Aorta (tissue), 5 donors: ENCODE measurements at places on chromosomes 3 and 15. TPM values are rescaled to one million over a fixed set of nuclear protein-coding genes. Genes with fewer than 3 reads are reported as not detected.
A peak's percentile ranks its signal among the peaks of the same experiment; 100 is the strongest.

MST1R gene
- total RNA-seq: 2.7 TPM

DNA sequence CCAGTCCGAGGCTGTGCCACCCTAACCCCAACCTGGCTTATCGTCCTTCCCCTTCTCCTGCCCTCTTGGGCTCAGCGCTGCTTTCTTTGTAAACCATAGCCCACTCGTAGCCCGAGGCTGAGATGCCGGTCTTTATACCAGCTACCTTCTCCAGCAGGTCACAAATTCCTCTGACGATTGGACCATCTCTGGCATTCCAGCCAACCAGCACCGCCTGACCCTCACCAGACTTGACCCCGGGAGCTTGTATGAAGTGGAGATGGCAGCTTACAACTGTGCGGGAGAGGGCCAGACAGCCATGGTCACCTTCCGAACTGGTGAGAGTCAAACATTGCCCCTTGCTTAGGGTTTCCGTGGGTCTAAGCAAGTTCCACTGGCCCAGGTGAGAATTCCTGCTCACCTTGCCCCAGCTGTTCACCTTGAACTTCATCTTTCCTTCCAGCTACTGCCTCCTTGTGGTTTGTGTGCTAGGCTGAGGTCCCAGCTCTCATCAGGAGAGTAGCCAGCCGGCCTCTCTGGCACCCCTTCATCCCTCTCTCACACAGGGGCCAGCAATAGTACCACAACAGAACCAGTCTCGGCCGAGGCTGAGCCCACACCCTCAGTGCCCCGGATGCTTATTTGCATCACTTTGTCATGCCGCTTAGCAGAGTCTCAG lies 66.7 kb downstream of the BOC start:
- DNase-seq: no peak

LYZL4 gene
- total RNA-seq: not detected

- DNase-seq: no peak
Measured at GRCh38 chr3:159458010-159458409, 530.6 kb upstream of the IL12A start.

CALML4 gene
- 8.3 TPM for total RNA-seq

DNA sequence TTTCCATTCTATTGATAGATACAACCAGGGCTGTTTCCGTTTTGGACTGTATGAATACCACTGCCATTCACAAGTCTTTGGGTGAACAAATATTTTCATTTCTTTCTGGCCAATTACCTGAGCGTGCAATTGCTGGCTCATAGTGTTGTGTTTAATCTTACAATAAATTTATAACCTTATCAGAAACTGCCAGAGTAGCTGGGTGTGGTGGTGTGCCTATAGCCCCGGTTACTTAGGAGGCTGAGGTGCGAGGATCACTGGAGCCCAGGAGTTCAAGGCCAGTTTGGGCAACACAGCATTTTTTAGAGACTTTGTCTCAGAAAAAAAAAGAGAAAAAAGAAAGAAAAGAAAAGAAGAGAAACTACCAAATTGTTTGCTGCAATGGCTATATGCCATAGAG lies 5.4 kb upstream of the SLC6A6 start:
- DNase-seq: no peak

DNA sequence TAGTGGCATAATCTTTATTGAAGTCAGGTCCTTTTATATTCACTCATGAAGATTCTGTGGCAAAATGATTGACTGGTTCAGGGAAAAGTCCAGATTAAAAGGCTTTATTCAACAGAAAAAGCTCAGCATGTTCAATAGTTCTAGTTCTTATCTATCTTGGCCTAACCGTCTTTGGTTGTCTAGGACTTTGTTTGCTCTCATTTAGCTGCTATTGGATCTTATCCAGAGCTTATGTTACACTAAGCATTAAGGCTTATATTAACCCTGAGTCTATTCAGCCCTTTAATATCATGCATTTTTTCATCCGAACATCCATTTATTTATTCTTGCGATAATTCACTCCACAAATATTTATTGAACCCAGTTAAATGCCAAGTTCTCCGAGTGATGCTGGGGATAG lies 601.0 kb upstream of the SGO1 start:
- DNase-seq: no peak

MEGF11 gene
- total RNA-seq: not detected

DNA sequence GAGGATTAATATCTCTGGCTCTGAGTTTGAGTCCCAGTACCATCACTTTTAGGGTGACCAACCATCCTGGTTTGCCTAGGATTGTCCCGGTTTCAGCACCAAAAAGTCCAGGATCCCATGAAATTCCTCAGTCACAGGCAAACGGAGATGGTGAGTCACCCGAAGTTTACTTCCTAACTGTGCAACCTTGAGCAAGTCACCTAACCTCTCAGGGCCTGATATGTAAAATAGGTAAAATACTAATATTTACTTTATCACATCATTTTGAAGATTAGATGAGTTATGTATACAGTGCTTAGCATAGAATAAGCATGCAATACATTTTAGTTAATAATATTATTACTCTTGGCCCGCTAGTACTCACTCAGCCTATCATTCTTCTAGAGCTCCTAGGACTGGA lies 91.1 kb upstream of the KCNMB2 start:
- DNase-seq: no peak

DNA sequence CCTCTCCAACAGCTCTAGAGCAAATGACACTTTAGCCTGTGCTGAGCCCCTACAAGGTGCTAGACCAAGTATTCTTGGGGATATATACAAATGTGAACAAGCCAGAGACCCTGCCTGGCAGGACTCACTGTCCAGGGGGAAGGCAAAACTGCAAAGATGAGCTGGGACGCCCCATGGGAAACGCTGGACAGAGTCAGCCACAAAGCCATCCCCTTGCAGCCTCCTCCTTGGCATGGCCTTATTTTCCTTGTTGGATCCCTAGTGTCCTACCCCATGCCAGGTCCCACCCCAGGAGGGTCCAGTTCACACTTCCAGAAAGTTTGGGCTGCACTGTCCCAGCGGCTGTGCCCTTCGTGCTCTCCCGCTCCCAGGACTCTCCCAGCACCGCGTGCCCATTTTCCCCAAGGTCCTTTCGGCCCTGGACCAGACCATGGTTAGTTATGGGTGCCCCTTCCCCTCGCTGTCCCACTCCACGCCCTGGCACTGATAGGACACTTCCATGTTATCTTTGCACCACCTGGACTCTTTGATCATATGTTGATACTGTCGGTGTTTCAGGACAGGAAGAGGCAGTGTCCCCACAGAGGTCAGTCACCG lies 5.8 kb upstream of the NRROS start:
- no peak for DNase-seq

DNA sequence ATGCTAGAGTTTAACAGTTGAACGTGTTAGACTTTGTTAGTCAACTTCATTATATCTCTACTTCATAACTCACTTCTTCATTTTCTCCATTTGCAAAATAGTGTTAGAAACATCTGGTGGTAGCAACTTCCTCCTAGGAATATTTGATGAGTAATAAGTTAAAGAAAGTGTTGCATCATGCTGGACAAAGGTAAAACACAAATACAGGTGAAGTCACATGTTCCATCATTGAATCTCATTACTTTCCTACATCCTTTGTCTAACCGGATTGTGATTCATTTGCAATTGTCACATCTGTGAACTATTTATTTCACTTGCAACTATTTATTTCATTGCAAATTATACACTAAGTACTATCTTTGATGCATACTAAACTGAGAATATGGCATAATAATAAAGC lies 186.5 kb downstream of the TUSC7 start:
- no peak for DNase-seq

- no peak for DNase-seq
Measured at GRCh38 chr15:52772766-52773165, 17.4 kb downstream of the ONECUT1 start.

- DNase-seq: no peak
Measured at GRCh38 chr3:64467255-64467944, 220.4 kb downstream of the ADAMTS9 start.

KLHL40 gene
- total RNA-seq: not detected

PRR20G gene
- total RNA-seq: not detected

LMAN1L gene
- 0.30 TPM for total RNA-seq

GRCh38 chr15:88580532-88580931 lies 34.1 kb upstream of the DET1 start:
- DNase-seq: no peak

DNA sequence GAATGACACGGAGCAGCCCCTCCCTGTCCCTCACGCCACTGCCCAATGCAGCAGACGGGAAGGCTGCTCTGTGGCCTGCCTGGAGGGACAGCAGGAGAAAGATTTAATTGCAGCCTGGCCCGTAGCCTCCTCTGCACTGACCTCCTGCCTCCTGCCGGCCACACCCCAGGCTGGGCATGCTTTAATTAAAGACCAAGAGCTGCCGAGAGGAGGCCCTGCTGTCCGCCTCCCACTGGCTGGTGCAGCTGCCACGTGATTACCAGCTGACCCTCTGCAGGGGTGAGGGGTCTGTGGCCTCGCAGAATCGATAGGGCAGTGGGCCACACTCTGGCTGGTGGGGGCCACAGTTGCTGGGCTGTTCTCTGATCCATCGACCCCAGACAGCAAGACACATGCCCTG lies 100.2 kb upstream of the PRR23E start:
- no peak for DNase-seq

DNA sequence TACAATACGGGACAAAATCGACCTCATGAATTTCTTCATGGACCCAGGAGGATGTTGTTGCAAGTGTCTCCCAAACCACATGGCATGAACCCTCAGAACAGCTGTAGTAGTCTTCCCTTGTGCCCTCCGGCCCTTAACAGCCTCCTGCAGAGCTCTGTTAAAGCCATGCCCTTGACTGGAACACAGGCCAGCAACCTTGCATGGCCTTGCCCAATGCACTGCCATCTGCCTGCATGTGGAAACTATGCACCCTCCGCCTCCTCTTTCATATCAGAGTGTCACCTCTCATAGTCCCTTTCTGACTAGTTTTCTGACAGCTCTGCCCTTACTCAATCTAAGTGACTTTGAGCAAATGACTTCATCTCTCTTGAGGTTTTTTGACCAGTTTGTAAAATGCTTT lies 39.4 kb upstream of the TRIM71 start:
- no peak for DNase-seq

GRCh38 chr3:129593595-129594339 lies 12.7 kb downstream of the PLXND1 start:
- peak; percentile 84 for DNase-seq

DNA sequence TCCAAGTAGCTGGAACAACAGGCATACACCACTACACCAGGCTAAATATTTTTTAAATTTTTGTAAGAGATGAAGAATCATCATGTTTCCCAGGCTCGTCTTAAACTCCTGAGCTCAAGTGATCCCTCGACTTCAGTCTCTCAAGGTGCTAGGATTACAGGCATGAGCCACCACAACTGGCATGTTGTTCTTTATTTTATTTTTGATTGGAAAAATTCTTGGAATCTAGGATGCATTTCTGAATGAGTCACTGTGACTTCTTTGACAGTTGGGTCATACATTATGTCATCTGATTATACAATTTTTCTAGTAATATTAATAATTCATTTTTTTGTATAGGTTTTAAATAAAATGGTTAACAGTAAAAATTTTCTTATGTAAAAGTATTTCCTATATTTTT lies 870.2 kb downstream of the SI start:
- no peak for DNase-seq

GRCh38 chr3:171122861-171123260 lies 96.3 kb upstream of the SLC2A2 start:
- DNase-seq: no peak

CEP70 gene
- total RNA-seq: 49.5 TPM

- DNase-seq: peak; percentile 99
Measured at GRCh38 chr3:101573449-101574387, at the start of gene PCNP. Gene PCNP, plus strand, starts transcription at chr3:101574180. Its CDS starts 36 bp downstream, at chr3:101574216.

DNA sequence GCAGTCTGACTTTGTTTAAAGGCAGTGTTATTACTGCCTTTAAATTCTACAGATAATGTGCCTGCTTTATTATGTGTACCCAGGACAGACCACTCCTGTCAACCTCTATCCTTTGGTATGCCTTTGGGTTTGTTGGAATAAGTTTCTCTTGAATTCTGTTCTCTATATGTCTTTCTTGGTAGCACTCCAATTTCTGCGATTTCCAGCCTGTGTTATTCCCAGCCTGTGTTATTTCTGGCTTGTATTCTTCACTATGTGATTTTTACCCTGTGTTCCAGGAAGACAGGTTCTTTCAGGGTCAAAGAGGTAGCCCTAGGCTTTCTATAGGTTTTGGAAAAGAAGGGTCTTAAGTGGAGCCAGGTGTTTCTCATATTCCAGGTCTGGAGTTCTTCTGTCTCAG lies 407.4 kb upstream of the AZI2 start:
- no peak for DNase-seq

ZNF501 gene
- 7.3 TPM for total RNA-seq

TPRG1 gene
- 14.9 TPM for total RNA-seq

SRGAP3 gene
- 11.7 TPM for total RNA-seq

- DNase-seq: peak; percentile 70
Measured at GRCh38 chr3:171028025-171028778, 1.7 kb upstream of the SLC2A2 start.

DNA sequence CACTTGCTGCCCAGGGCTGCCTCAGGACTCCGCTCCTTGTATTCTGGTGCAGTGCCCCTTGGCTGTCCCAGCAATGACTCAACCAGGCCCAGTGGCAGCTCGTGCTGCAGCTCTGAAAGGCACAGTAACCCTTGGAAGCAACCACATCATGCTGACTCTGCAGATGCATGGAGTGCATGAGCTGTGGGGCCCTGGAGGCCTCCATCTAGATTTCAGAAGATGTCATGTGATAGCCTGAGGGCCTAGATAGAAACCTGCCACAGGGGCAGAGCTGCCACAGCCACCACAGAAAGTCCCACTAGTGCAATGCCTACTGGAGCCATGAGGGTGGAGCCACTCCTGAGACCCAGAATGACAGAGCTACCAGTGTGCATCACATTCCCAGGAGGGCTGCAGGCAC lies 117.1 kb upstream of the SMAD3 start:
- no peak for DNase-seq

DNA sequence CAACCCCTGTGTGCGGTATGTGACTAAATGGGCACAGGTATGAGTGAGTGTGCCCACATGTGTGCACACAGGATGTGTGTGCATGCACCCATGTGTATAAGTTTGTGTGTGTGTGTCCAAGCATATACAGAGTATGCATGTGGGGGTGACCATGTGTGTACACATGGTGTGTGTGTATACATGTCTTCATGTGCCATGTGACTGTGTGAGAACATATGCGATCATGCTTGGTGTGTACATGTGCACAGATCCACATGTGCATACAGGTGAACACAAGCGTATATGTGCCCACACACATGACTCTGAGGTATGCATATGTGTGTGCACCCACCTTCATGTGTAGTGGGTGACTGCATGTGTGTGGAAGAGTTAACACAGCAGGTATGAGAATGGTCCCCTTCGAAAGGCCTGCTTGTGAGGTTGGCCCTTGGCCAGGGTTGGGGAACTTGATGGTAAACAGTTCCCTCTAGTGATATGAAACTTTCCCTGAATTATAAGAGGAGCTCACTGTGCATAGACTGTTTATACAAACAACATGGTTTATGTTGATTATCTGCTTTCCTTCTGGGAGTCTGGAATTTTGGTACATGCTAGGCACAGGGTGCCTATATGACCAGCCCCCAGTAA lies 10.3 kb downstream of the PFKFB4 start:
- DNase-seq: no peak

GRCh38 chr3:130528120-130528519 lies 11.1 kb downstream of the COL6A6 start:
- no peak for DNase-seq

CRYGS gene
- 3.0 TPM for total RNA-seq

- DNase-seq: no peak
Measured at GRCh38 chr15:80010131-80010673, 39.2 kb upstream of the BCL2A1 start.

ALG1L2 gene
- 3.6 TPM for total RNA-seq

GRCh38 chr3:80855482-80855881 lies 906.0 kb downstream of the GBE1 start:
- DNase-seq: no peak
